Frontal cortex (tissue), 4 donors: ENCODE measurements at places on chromosomes 12 and 14. TPM values are rescaled to one million over a fixed set of nuclear protein-coding genes. Genes with fewer than 3 reads are reported as not detected.

Gene PDZRN4
- 46.9 TPM for total RNA-seq

Gene PLA2G1B
- not detected for total RNA-seq

Gene SERPINA12
- total RNA-seq, result not detected

Gene SIX1
- 0.41 TPM for total RNA-seq

Gene KRT2
- total RNA-seq, result not detected

Gene MAPK1IP1L
- total RNA-seq, result 17.9 TPM

Gene EFS
- total RNA-seq, result 6.9 TPM

Gene SLC7A7
- total RNA-seq, result 2.0 TPM

Gene DEGS2
- 0.41 TPM for total RNA-seq

Gene CNTN1
- total RNA-seq, result 543 TPM

Gene CLEC2D
- total RNA-seq, result 15.5 TPM

Gene PIANP
- 1.2 TPM for total RNA-seq

Gene ACOT6
- total RNA-seq, result not detected

Gene TPPP2
- not detected for total RNA-seq

Gene KCNJ8
- 6.5 TPM for total RNA-seq

Gene ARID4A
- 59.1 TPM for total RNA-seq

Gene GSG1
- 0.41 TPM for total RNA-seq

Gene TMCC3
- total RNA-seq, result 9.0 TPM

Gene AHNAK2
- total RNA-seq, result 20.0 TPM
